ENCODE measurements at places on chromosomes 12 and 14. TPM values are rescaled to one million over a fixed set of nuclear protein-coding genes. Genes with fewer than 3 reads are reported as not detected.

DNA sequence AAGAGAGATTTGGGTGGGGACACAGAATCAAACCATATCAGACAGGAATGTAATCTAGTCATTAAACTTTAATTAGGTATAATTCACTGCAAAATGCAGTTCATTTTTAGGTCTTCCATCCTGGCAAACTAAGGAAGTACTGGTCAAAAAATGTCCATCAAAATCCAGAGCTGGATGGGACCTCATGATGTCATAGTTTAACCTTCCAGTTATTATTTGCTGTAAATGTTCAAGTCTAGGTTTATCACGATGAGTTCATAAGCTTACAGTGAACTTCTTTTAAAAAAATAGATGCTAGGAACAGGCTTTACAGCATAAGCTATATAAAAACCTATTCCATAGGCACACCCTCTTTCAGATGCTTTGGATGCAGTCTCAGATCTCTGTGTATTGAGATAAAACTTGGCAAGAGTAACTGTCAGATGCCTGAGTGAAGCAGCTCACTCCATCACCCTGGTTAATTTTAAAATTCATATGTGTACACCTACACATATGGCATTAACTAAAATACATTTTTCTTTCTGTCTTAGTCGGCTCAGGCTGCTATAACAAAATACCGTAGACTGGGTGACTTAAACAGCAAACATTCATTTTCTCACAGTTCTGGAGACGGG is 7.9 kb downstream of the SSPN start:
- DNase-seq, result no peak

DNA sequence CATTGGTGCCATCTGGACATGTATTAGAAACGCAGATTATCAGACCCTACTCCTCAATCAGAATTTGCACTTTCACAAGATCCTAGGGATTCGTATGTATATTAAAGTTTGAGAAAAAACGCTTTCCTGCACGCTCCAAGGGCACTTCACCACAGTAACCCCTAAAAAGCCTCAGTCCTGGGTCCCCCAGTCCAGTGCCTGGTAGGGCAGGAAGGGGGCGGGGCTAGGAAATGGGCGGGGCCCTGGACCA is 369 bp downstream of the DEPDC4 start:
- DNase-seq, result no peak

GRCh38 chr12:47080725-47081502 is 1.2 kb upstream of the AMIGO2 start:
- peak; percentile 76 for DNase-seq

GRCh38 chr12:69851976-69852375 is 26.9 kb downstream of the MYRFL start:
- DNase-seq, result no peak

- DNase-seq, result no peak
These were observed 12.4 kb upstream of the SYNDIG1L start for GRCh38 chr14:74438351-74438915.

DNA sequence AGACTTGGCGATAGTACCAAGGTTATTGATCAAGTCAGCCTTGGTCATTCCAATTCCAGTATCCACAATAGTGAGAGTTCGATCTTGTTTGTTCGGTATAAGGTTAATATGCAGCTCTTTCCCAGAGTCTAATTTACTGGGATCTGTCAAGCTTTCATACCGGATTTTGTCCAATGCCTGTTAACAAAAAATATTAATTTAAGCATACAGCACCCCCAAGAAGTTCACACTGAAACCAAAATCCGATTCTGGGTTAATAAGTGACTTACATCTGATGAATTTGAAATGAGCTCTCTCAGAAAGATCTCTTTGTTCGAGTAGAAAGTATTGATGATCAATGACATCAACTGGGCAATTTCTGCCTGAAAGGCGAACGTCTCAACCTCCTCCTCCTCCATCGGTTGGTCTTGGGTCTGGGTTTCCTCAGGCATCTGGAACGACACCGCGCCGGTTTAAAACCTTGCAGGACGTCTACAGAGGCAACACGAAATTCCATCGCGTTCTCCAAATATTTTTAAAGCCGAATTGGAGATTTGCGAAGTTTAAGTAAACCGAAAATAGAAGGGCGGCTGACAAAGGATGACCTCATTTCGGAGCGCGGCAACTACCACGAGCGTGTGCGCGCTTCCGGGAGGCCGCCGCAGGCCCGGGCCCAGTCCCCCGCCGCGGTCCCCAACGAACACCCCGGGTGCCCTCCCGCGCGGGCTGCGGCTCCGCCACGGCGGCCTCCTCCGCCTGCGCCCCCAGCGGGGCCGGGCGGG is 716 bp downstream of the HSP90AA1 start:
- DNase-seq, result no peak

DNA sequence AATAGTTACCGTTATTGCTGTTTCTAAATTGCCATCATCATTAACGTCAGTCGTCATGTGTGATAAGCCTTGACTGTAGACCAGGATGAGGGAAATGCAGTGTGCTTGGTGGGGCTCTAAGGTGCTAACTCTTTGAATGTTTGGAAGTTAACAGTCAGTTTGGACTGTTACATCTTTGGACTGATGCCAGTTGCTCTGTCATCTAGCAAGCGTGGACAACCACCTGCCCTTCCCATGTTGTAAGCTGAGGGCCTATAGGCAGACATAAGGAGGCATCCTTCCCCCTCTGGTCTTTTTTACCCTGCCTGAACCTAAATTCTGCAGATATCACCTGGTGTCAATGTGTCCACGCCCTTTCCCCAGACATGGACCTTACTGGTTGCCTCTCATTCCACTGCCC is 94.4 kb downstream of the PPP2R5C start:
- no peak for DNase-seq

DNA sequence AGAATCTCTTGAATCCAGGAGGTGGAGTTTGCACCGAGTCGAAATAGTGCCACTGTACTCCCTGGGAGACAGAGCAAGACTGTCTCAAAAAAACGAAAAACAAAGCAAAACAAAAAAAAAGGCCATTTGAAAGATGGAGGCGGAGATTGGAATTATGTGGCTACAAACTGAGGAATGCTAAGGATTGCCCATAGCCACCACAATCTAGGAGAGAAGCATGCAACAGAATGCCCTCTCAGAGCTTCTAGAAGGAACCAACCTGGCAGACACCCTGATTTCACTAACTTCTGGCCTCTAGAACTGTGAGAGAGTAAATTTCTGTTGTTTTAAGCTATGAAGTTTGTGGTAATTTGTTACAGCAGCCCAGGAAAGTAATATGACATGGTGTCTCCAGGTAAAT is 50.1 kb upstream of the LIMA1 start:
- DNase-seq, result no peak

GRCh38 chr12:111454716-111455447 is 49.2 kb downstream of the SH2B3 start:
- DNase-seq, result no peak

DNA sequence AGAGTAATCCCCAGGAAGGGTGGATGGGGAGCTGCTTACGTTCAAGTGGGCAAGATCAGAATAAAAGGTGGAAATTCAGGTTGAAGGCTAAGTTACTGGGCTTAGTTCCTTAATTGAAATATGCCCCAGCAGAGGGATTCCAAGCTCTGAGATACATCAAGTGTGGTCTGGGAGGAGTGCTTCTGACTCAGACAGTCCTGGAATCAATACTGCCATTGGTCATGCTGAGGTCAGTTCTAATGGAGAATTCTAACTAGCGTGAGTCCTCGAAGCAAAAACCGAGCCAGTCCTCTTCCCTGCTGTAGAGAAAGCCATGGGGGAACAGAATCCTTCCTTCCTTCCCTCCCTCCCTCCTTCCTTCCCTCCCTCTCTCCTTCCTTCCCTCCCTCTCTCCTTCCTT is 39.9 kb downstream of the NOS1 start:
- DNase-seq, result no peak

DNA sequence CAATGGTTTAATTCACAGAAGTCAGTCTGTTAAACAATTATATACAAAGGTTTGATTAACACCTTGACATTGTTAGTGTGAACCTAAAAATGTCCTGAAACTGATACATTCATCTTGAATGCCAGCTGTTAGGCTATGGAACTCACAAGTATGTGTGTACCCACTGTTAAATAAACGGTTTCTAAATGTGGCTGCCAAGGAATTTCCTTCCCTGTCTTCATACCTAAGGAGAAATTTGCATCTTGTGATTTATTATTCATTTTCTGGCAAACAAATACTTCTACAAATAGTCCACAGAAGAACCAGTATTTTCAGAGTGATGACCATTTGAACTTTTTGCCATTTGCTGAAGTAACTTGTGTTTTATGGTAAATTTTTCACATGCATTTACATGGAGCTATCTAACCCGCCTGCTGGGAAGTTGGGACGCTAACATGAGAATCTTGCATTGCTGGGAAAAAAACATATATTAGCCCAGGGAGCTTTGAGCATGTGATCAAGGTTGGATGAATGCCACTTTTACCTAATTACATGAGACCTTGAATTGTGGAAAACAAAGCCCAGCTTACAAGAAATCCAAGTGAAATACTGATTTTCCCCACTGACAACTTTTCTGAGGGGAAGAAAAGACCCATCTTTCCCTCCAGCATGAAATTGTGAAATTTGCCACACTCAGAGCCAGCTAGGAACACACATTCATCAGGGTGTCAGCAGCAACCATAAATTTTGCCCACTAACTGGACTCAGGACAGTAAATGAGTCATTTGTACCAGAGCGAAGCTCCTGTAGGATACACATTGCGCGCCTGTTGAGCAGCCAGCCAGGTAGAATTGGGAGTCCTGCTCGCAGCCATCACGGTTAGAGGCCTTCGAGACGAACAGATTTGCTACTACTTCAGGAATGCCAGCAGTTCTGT is 118.0 kb downstream of the KICS2 start:
- DNase-seq, result peak; percentile 61

GRCh38 chr12:127398016-127398710 is 868.8 kb upstream of the TMEM132C start:
- DNase-seq, result no peak

DNA sequence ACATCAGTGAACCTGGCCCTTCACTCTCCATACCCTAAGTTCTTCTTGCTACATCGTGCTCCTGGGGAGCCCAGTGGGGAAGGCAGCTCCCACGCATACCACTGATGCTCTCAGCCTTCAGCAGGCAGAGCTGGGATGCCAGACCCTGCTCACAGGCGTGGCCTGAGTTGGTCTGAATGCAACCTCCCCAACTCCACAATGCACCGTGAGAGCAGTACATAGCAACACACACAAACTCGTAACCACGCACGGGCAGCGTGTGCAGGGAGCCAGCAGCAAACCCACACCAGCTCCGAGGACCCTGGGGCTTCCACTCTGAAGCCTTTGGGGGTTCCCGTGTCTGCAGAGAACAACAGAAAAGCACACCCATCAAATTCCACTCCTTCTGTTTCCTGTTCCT is 37.3 kb downstream of the ANO2 start:
- DNase-seq, result no peak

The SLC25A21 gene
- 1.5 TPM for total RNA-seq

The RNASE4 gene
- total RNA-seq, result 7.6 TPM
